ENCODE measurements at places on chromosomes 6 and 20.

DNA sequence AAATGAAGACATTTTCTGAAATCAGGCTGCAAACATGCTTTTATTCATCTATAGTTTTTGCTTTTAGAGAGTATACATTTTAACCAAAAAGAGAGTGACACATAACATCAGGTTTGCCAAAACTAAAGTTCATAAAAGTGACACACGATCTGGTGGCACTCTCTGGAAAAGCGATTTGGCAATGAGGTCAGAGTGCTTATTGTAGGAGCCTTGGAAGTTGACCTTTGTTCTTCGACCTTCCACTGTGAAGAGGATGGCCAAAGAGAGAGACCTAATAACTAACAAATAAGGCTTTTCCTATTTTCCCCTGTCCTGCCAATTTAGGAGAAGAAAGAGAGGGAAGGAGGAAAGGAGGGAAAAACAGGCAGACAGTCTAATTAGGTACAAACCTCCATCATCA lies 230.1 kb downstream of the SIM1 start:
- DNase-seq, result no peak

DNA sequence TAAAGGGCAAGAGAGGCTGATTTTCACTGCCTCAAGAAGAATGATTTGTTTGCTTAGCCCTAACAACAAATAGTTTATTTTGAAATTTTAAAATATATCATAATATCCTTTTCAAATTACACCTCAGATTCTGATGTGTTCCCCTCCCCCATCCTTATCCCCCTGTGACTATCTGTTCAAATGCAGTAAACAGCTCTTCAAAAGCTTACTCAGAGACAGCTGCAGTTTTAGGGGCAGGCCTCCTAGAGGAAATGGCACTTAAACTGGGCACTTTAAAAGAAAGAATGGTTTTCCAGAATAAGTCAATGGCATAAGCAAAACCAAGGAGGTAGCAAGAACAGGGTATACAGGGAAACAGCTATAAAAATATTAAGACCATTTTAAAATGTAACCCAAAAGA lies 118.6 kb upstream of the UST start:
- no peak for DNase-seq

GRCh38 chr6:50815436-50816114 lies 3.1 kb upstream of the TFAP2B start:
- no peak for DNase-seq

DNA sequence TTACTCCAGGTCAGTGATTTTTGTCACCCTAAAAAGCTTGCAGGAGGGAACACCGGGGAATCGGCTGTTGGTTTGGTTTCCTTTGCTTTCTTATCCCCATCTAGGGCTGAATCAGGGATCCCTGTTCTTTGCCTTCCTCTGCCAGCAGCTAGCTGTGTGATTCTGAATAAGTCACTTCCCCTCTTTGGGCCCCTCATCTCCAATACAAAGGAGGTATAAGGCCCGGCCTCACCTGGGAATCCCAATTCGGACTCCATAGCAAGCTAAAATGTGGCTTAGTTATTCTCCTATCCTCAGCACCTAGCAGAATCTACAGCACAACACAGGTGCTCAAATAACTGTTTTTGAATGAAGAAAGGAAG lies 18.5 kb upstream of the ARMC12 start:
- DNase-seq, result no peak

GRCh38 chr6:4647414-4648365 lies 128.5 kb upstream of the CDYL start:
- peak; percentile 2 for DNase-seq

DNA sequence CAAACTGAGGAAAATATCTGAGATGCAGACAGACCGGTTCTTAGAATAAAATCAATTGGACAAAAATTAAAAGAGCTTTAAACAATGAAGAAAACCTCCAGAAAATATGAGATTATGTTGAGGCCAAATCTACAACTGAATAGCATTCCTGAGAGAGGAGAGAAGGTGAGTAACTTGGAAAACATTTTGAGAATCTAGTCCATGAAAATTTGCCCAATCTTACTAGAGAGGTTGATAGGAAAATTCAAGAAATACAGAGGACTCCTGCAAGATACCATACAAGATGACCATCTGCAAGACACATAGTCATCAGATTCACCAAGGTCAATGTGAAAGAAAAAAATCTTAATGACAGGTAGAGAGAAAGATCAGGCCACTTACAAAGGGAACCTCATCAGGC lies 437.7 kb upstream of the ADGRB3 start:
- DNase-seq, result no peak

GRCh38 chr20:6718662-6719368 lies 48.7 kb upstream of the BMP2 start:
- no peak for DNase-seq

DNA sequence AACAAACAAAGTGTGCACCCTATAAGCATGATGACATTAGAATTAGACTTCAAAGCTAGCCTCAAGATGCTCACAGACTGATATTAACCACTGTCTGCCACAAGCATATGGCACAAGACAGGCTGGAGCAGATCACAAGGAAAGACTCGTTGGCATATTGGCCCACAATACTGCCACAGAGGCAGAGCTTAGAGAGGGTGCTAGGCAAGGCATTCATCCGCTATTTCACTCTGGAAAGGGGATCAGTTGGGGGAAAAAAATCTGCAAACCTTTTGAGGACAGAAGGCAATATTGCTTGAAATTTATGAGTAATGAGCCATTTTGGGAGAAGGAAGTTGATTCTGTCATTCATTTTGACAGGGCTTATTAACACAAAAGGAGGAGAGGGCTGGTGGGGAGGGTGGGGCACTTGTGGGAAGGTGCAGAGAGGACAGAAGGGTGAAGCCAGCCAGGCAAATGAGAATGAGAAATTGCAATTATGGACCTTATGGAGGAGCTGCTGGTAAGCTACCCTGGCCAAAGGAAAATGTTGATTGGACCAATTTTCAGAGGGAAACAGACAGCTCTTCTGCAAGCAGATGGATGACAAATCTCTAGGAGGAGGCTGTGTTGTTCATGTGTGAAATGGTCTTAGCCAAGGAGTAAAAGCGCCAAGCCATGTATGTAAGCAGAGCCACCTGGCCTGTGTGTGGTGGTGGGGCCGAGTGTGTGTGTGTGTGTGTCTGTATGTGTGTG lies 187.7 kb downstream of the GMPR start:
- DNase-seq, result no peak

GRCh38 chr6:4124351-4124750 lies 11.0 kb downstream of the ECI2 start:
- no peak for DNase-seq

DNA sequence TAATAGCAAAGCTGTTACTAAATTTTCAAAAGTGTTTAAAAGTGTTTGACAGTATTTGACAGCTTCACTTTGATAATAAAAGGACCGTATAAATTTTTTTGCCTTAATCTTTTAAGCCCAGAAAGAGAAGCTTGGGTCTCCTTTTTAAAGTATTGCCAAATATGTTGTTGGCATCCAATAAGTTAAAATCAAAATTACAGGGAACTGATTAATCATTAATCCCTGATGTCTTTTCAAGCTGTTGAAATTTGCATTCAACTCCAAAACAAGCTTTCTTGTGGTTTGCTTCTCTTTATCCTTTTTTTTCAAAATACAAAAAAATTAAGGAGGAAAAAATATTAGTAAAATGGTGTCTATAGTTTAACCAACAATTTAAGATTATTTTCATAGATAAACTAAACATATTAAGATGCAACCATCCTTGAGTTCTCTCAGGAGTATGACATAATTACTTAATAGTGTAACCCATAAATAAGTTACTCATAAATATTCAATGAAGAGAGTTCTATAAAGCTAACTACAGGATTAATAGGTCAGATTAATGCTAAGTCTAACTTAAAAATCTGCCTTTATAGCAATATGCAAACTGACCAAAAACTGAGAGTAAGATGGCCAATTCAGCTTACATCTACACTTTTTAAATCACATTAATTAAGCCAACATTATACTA lies 27.0 kb upstream of the CALHM6 start:
- DNase-seq, result no peak

DNA sequence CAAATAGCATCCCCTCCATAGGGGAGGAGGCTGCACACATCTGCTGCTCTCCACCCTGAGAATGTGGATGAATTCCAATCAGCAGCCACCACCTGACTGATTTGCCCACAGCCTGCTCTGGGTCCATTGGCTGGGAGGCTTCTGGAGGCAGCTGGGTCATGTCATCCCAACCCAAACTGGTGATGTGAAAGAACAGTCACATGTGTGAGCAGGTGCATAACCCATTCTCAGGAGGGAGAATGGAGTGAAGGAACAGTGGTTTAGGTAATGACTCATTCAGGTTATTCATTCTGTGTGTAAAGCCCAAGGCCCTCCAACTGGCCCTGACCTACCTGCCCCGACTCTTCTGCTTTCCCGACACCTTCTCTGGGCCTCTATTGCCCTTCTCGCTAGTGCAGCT lies 90.9 kb upstream of the GCM1 start:
- no peak for DNase-seq

GRCh38 chr6:42831237-42831636 lies 48.2 kb upstream of the RPL7L1 start:
- DNase-seq, result no peak

- no peak for DNase-seq
Measured at GRCh38 chr6:7392402-7392801, 2.8 kb downstream of the RIOK1 start.

- DNase-seq, result no peak
Measured at GRCh38 chr20:61891916-61892649, 173.6 kb downstream of the TAF4 start.

GRCh38 chr6:142478117-142478516 lies 176.3 kb downstream of the ADGRG6 start:
- no peak for DNase-seq

- DNase-seq, result no peak
Measured at GRCh38 chr20:1947535-1947846, 46.4 kb downstream of the PDYN start.

DNA sequence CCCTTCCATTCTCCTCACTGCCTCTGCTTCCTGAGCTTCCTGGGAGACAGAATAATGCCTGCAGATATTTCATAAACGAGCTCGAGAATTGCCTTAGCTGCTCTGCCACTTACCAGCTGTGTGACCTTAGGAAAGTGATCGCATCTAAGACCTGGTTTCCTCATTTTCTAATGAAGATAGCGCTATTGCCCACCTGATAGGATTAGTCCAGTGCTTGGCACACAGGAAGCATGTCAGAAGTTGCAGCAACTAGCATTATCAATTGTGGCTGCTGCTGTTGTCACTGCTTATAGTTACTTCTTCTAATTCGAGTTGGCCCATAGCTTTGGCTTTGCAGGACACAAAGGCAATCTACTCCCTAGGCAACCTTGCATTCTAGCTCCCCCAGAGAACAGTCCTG lies 305.5 kb upstream of the SGK1 start:
- DNase-seq, result no peak

DNA sequence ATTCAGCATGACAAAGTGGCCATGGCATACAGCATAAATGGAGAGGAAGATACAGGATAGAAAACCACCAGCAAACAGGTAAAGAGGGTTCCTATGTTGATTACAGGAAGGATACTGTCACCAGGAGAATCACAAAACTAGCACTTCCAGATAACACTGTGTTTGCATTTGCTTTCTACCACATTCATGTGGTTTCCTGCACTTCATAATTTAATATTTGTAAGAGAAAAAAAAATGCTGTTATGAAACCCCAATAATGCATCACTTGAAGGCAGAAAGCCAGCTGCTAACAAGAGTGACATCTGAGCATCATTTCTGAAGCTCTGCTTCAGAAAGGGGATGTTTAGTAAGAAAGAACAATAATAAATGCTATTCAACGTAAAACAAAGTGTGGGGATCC lies 106.6 kb downstream of the ATXN1 start:
- DNase-seq, result no peak

DNA sequence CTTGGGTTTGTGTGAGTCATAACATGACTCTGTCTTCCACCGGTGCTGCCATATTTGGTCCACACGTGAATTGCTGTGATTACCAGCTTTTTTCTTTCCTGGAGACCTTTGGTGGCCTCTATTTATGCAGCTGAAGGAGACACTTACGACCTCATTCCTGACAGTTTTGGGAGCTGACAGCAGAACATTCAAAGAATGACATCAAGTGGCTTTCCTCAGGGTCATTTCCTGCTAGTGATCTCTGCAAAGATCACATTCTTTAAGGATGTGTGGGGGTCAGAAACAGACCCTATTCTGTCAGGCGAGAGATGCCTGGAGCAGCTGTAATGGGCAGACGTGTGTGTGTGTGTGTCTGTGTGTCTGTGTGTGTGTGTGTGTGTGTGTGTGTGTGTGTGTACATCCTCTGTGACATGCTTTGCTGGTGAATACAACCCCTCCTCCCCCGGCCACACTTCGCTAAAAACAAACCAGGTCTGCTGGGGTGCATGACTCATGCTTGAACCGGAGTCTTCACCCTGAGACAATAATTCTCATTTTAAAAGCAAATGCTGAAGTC lies 115.6 kb downstream of the TMEM170B start:
- DNase-seq, result peak; percentile 74

DNA sequence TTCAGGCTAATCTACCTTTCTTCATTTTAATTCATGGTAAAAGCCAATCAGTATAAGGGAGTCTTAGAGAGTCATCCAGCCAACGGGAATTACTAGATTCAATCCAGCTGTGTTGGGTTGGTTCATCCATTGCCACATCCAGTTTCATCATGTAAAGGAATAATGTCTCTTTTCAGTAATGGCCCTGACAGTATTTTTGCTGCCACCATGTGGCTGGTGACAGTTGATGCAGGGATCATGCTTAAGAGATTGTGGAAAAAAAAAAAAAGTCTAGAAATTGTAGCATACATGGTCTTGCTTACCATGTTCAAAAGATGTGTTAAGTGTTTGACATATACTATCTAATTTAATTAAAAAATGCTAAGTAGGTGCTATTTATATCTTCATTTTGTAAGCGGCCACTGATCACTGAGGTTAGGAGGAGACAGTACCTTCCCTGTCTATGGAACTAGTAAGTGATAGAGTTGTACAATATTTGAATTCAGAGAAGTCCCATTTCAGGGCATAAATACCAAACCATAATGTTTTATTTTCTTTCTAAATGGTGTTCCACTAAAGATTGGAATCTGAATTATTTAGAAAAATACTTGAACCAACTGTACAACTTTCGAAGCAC lies 135.9 kb downstream of the KHDRBS2 start:
- no peak for DNase-seq

DNA sequence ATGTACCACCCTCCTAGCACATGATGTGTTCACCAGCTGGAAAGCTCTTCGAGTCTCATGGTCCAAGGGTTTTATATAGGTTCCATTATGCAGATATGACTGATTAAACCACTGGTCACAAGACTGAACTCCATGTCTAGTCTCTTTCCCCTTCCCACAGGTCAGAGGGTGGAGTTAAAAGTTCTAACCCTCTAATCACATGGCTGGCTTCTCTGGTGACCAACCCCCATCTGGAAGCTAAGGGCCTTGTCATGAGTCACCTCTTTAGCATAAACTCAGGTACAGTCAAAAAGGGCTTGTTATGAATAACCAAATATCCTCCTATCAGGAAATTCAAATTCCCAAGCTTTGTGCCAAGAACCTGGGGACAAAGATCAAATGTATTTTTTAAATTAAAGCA lies 52.0 kb upstream of the KLHL31 start:
- no peak for DNase-seq

- no peak for DNase-seq
Measured at GRCh38 chr6:30741789-30742315, 635 bp downstream of the FLOT1 start.

GRCh38 chr20:24823989-24824693 lies 124.9 kb upstream of the CST7 start:
- DNase-seq, result no peak

- DNase-seq, result no peak
Measured at GRCh38 chr20:37711994-37712964, 18.4 kb downstream of the CTNNBL1 start.
